ENCODE measurements at places on chromosomes 16 and 17.

GRCh38 chr17:76219670-76220383 lies 20.5 kb downstream of the RNF157 start:
- DNase-seq = no peak

- peak; percentile 75 for DNase-seq
These were observed 175.7 kb upstream of the GSE1 start for GRCh38 chr16:85437166-85438052.

DNA sequence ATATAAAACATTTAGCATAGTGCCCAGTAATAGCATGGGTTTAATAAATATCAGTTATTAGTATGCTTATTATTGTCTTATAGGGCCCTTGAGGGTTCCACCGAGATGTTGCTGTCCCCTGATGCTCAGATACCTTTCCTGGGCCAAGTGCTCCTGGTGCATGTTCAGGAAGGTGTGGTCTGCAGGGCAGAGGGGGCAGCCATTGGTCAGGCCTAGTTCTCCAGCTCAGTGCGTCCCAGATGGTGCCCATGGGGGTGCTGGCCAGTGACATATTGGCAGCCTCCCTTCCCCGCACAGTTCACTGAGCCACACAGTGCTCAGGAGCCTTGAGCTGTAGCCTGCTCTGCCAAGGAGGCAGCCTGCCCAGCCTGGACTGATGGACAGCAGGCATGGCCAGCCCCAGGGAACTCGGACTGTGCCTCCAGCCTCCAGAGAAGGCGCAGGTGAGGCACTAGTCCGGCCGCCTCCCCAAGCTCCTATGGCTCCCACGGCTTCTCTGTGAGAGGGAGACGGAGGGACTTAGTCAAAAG lies 7.7 kb upstream of the GRIN2A start:
- no peak for DNase-seq

DNA sequence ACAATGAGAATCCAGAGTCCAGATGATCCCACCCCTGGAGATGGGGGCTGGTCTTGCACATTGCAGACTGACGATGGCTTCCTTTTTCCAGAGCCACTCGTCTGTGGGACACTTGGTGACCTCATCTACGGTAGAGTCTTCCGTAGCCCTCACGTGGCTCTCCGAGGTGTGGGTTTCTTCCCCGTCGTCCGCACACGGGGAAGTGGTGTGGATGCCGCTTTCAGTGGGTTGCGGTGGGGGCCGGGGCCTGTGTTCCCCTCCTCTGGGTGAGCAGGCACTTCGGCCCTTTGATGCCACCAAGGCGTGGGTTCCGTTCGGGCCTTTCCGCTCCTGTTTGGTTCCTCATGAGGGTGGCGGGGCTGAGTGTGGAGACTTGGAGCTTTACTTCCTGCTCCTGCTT lies 21.4 kb downstream of the BAIAP2 start:
- DNase-seq = no peak

DNA sequence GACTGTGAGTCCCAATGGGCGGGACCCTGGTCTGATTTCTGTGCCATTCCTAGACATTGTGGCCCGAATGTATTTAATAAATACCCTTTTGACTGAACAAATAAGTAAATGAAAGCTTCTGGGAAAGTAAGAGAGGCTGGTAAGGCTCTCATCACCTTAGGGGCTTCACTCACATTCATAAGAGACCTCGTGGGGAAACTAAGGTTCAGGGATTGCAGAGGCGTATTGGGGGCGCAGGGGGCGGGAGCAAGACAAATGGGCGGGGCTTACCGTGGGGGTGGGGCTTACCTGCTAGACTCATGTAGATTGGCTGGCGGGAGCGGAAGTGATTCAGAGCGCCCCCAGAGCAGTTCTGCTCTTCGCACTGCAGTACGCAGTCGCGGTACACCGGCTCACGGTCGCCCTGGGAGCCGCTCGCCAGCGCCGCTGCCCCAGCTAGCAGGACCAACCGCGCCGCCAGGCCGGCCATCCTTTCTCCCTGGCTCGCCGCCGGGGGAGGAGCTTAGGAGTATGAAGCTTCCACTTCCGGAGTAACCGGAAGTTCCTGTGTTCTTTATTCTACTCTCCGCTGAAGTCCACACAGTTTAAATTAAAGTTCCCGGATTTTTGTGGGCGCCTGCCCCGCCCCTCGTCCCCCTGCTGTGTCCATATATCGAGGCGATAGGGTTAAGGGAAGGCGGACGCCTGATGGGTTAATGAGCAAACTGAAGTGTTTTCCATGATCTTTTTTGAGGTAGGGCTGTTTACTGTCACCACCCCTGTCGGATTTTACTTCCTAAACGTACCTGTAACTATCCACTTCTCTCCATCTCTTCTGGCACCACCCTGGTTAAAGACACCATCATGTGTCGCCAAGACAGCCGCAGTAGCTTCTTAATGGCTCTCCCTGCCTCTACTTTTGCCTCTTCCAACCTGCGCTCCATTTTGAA lies at the start of gene PGAP3:
PGAP3 (minus strand) TSS at position 512 of the 929 bp plus-strand sequence; CDS start at position 469, 43 bp downstream.
- peak; percentile 99 for DNase-seq
